ENCODE measurements at places on chromosomes 7 and 10.

- no peak for DNase-seq
Observed at GRCh38 chr10:124206616-124207015, 113.2 kb upstream of the CHST15 start.

DNA sequence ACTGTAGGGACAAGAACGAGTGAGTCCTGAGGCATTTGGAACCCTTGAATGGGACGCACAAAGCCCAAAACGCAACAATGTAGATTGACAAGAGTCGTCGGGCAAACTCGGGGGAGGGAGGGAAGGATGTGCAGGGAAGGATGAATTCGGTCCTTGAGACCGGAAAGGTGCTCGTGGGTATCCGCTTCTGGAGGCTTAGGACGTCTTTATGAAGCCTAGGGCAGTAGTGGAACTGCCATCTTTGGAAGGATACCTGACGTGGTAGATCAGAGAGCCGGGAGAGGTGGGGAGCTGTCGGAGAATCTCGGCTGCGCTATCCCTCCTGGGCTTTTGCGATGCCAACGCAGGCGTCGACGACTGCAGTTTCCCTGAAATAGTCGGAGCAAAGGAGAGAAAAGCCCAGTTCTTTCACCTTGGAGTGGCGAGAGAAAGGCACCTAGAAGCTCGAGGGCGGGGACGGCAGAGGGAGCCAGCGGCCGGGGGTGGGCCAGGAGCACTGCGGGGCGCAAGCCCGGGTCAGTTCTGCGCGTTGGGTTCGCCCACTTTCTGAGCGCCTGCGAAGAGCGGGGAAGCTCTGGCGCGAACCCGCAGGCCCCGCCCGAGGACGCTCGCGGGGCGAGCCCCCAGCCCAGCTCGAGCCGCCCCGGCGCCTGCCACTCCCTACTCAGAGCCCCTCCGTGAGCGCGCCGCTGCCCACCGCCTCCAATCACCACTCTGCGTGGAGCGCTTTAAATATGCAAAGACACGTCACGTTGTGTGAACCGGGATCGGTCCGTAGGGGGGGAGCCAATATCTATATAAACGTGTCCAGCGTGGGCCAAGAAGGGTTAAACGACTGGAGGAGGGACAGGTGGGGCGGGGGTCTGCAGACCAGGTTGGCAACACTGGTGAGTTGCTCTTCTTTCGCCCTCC is at the start of gene CYP26C1:
Gene CYP26C1 (plus strand): TSS at position 824 of the 912 bp plus-strand sequence. CDS start 466 bp downstream, outside the sequence.
- DNase-seq = no peak

- no peak for DNase-seq
Observed at GRCh38 chr10:7053195-7053594, 357.6 kb downstream of the SFMBT2 start.

DNA sequence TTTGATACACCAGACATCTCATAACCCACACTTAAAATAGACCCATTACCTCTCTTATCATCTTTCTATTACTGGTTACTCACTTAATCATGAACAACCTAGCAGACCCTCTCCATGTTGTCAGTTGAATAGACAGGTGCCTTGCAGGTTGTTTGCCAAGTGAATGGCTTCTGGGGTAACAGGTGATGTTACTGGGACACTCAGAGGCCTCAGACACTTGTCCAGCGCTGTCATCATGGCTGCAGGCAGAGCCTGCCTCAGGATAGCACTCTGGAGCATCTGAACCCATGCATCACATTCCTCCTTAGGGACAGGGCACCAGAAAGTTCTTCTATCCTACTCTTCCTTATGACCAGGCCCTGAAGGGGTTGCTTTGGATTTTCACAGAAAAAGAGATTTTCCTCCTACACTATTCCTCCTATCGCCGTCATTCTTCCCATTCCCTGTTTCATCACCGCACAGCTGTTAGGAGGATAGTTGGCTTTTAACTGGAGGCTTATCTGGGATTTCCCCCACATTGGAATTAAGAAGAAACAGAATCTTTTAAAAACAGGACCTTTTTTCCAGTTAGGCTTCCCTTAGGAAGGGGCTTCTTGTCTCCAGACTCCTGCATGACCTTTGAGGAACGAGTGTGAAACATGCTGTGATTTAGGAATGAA is 182.1 kb downstream of the VTI1A start:
- no peak for DNase-seq

GRCh38 chr7:80807166-80807900 is 111.5 kb downstream of the SEMA3C start:
- DNase-seq = no peak

GRCh38 chr7:109950821-109951564 is 1139.9 kb upstream of the LRRN3 start:
- DNase-seq = no peak

DNA sequence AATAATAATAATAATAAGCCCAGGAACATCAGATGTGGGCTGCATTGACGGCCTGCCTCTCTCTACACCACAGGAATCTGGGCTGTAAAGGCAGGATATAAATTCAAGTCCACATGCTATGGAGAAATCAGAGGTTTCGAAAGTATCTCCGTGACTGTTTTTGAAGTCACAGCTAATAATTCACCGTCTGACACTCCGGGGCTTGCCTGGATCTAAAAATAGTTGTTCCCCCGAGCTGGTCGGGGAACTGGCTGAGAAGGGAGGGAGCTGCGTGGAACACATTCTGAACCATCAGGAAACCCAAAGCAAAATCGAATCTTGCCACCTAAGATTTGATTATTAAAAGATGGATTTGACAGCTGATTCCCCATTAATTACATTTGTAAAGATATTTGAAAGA is 35.4 kb downstream of the KLF6 start:
- DNase-seq = no peak

GRCh38 chr10:47023237-47024045 is 112.2 kb downstream of the PTPN20 start:
- DNase-seq = no peak

DNA sequence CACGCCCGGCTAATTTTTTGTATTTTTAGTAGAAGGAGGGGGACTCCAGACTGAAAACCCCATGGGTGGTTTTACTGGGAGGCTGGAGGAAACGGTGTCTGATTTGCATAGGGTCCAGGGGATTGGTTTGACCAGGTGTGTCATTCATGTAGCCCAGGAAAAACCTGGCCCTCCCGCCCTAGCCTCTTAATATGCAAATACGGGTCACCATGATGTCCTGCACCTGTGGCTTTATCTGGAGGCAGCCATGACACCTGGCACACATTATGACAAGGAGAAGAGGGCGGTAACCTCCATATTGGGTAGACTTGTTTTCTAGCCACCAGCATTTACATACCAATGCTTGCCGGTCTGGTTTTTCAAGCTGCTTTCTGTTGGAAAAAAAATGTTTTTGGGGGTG is 68.0 kb downstream of the TRIL start:
- DNase-seq = no peak

DNA sequence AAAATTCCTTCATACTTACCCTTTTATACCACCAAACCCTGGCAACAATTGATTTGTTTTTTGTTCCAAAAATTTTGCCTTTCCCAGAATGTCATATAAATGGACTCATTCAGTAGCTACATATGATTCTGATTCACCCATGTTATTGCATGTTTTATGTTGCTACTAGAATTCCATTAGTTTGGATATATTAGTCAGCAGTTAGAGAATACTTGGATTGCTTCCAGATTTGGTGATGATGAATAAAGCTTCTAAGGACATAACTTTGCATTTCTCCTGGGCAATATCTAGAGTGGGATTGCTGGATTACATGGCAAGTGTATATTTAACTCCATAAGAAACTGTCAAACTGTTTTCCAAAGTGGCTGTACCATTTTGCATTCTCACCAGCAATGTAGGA is 806.9 kb downstream of the DNAJB9 start:
- no peak for DNase-seq

GRCh38 chr7:100591596-100591995 is 5.5 kb downstream of the FBXO24 start:
- no peak for DNase-seq

DNA sequence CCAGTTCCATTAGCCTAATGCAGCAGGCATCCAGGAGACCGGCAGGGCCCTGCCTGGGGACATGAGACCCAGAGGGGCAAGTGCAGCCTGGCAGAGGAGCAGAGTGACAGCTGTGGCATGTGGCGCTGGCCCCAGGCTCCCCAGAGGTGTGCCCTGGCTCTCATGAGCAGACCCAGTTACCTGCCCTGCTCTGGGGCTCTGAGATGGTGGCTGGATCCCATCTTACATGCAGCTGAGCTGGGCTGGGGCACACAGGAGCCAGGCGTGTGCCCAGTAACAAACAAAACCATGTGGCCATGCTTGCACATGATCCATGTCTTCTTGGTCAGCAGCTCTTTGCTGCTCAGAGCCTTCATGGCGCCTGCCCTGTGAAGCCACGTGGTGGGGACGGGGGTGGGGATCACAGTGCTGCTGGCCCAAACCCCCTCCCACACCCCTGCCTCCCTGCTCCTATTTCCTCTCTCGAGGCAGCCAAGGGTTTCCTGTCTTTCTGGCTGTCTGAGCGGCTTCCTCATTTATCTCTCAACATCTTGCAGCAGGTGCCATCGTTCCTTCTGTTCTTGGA is 40.3 kb upstream of the GTF2I start:
- DNase-seq = no peak

GRCh38 chr7:113796557-113796956 is 122.3 kb downstream of the PPP1R3A start:
- DNase-seq = no peak

DNA sequence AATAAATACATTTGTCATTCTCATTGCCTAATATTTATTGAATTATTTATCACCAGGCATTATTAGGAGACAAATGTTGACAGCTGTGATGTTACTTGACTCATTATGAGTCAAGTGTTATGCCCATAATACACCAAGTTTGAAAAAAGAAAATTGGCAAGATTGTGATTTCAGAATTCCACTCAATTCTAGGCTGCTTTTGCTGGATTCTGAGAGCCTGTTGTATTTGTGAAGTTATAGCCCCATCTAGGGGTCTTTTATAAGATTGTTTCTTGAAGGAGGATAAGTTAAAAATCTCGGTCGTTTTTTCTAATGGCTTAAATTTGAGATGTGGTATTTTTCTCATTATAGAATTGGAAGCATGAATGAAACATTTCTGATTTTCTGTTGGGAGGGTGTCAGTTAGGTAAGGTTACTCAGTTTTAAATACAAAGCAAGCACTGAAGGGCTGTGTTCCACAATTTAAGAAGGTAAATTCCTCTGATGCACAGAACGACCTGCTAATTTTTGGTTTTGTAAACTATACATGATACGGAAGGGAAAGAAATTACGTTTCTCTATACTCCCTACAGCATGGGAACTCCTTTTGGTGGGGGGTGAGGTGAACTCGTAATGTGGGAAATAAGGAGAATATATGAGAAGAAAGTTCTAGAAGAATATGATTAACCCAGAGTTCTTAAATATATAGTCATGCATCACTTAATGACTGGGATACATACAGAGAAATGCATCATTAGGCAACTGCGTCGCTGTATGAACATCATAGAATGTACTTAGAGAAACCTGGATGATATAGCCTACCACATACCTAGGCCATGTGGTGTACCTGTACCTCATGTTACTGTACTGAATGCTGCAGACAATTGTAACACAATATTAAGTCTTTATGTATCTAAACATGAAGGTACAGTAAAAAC is 2.6 kb downstream of the STK31 start:
- peak; percentile 30 for DNase-seq

DNA sequence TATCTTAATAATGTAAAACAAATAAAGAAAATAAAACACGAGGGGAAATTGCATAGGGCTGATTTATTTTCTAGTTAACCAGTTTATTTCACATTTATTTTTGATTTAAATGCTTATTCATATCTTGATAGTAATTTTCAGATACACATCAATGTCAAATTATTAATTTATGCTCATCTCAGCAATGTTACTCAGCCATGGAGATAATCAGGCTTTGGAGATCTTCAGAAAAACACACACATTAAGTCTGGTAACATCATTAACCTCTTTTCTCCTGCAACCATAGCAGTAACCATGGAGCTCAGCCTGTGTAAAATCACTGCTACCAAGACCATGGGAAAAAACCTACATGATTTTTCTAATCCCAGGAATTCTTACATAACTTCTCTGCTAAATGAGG is 31.9 kb upstream of the TBX20 start:
- no peak for DNase-seq

DNA sequence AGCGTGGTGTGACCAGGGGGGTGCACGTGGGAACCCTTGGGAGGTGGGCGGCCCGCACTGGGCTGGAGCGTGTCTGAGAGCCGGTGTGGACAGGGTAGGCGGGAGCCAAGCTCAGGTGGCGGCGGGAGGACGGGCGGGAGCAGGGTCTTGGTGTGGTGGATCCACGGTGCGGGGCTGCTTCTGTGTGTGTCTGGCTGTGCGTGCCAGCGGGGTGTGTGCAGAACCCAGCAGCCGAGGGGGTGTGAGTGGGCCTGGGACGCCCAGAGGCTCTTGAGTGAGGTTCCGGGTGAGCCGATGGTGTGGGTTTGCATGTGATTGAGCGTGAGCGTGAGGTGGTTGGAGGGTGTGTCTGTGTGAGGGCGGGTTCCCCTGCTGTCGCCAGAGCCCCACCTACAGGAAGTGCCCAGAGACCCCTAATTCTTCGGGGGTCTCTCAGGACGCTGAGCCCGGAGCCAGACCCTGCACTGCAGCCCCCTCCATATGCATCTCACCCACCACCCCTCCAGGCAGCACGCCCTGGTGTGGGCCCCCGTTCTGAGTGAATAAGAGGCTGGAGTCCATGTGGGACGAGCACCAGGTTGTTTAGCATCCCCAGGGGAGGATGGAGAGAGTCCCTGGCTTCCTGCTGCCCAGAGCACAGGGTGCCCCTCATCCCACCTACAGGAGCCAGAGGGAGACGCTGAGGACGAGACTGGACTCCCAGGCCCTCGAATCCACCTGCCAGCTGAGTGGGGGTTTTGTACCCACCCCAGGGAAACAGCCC is 78.2 kb downstream of the ELFN1 start:
- DNase-seq = no peak

DNA sequence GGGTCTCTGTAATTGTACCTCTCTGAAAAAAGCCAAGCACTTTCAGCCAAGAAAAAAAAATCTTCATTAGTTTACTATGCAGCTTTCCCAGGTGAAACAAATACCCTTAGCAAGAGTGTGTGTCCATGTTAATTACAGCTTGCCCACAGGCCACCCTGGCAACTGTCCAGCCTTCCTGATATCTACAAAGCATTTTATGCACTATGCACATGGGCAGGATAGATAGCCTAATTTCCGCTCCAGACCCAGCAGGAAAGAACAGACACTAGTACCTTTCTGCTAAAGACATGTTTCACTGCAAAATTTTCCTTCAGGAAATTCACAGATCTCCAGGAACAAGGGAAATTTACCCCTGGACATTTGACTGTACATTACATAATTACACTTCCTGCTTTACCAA is 24.4 kb downstream of the CACNA2D1 start:
- no peak for DNase-seq

- no peak for DNase-seq
Observed at GRCh38 chr7:40019558-40019957, 69.5 kb downstream of the CDK13 start.

GRCh38 chr10:51700228-51700817 is 928 bp upstream of the CSTF2T start:
- DNase-seq = peak; percentile 45

DNA sequence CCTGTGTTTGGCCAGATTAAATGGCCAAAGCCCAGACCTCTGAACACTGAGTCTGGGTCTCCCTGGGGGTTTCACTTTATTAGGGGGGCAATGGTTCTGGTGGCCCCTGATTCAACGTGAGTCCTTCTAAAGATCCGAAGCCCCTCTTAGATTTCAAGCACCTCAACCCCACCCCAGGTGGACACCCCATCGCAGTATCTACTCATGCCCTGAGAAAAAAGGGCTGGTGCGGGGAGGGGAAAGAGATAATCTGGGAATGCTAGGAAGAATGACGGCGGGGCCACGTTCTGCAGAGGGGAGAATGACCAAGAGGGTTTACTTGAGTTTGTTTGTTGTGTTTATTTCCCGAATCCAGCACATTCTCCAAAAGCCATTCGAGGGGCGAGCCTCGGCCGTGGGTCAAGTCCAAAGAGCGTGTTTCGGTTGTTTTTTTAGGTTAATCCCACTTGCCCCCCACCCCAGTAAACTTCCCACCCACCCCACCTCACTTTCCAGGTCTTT is 832 bp downstream of the PDLIM1 start:
- DNase-seq = no peak

Measured in NCI-H774 (cell line).